ENCODE measurements at places on chromosomes 5 and 9.

DNA sequence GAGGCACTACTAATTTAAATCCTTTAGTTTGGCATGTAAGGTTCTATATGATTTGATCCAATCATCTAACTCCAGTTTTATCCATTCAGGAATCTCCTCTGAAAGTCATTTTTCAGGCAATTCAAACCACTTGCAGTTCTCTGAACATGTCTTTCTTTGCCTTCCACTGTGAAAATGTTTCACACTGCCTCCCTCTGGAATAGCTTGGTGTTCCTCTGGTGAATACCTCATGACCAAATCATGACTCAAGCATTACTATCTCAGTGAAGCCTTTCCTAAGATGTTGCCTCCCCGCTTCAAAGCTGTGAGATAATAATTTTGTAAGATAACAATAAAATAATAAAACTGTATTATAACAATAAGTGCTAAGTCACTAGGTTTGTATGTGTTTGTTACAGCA, 981.1 kb downstream of the DTWD2 start:
- DNase-seq: no peak

GRCh38 chr5:170907758-170908157, 45.9 kb downstream of the RANBP17 start:
- DNase-seq: no peak

DNA sequence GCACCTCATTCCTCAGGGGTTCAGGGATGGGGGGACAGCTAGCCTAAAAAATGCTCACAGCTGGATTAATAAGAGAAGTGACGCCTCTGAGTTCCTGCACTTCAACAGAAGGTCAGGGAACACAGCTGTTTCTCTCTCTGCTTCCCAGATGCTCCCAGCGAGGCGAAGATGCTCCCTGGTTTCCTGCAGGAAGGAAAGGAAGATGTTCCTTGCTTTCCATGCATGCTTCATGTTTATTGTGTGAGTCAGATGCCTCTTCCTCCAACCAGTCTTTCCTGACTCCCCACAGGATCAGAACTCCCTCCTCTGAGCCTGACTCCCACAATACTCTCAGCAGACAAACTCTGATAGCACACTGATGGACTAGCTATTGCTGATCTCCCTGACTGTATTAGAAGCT, 71.9 kb downstream of the MFAP3 start:
- DNase-seq: no peak

DNA sequence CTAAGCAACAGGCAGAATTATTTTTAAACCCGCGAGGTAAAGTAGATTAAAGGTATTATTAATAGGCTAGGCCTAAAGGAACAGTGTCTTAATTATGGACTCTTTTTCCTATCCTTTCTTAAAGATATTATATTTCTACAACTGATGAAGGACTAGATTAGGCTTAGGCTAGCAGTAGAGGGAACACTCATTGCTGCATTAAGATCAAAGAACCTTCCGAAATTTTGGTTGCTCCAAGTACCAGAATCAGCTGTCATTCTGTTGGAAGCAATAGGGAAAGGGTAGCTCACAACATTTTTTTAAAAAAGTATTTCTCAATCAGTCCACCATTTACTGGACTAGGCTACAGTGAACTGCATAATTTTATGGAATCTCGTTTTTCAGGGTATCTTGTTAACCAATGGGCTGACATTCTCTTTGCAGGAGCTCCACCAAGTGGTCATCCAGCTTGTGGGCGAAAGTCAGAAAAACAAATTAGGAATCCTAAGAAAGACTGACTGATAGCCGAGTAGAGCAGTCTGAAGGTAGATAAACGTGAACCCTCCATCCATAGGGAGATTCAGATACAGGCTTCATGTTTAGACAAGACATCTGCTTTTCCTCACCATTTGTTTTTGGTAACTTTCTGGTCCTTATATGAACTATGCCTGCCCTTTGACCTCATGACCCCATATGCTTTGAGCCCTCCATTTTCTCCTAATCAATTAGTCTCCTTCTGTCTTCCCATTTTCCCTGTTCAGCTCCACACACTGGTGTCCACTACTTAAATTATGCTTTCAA, 103.6 kb upstream of the CHD1 start:
- peak; percentile 48 for DNase-seq

GRCh38 chr9:69768101-69768500, 8.3 kb upstream of the PTAR1 start:
- DNase-seq: no peak

DNA sequence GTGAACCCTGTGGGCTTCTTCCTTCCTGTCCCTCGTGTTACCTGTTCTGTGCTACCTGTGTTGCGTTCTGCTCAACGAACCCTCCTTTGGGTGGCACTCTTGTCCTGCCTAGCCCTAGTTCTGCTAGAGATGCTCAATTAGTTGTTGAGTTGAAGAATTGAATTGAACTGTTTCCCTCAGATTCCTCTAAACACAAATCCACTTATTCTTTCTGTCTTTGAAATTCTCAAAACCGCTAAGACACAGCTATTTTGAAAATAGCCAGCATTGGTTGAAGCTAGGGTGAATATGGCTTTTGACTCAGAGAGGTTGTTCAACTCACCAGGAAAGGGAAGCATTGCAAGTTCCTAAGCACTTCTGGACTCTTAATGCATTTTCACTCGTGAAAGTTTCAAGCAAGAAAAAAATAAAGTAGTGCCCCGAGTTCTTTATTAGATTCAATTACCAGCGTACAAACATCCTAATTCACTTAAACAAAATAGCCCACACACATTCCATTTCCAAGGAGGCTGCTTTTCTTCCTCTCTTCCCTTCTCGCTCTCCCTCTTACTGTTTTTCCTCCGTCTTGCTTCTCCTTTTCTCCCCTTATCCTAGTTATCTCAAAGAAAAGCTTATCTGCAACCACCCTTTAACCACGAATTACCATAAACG, 642 bp upstream of the ITGA1 start:
- DNase-seq: no peak

DNA sequence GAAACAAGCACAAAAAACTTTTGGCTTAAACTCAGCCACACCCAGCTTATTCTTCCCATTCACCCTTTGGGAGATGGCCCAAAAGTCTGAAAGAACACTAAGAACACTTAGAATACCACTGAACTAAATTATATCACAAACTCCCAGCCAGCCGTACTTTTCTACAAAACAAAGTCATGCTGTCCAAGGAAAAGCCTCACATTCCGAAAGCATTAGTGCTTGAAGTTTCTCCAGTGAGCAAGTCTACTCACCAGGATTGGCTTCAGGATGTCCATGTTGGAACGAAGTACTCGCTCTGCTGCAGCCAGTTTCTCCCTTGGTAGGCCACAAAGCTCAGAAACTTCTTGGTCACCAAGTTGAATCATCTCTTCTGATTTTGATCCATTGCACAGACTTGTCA, 69.7 kb downstream of the ABCA1 start:
- DNase-seq: no peak

- DNase-seq: no peak
Measured at GRCh38 chr5:93782978-93783377, 41.6 kb upstream of the POU5F2 start.

- DNase-seq: no peak
Measured at GRCh38 chr9:72858089-72858912, 94.6 kb downstream of the ALDH1A1 start.

GRCh38 chr9:124708074-124708473, 63.0 kb downstream of the NR6A1 start:
- DNase-seq: no peak

DNA sequence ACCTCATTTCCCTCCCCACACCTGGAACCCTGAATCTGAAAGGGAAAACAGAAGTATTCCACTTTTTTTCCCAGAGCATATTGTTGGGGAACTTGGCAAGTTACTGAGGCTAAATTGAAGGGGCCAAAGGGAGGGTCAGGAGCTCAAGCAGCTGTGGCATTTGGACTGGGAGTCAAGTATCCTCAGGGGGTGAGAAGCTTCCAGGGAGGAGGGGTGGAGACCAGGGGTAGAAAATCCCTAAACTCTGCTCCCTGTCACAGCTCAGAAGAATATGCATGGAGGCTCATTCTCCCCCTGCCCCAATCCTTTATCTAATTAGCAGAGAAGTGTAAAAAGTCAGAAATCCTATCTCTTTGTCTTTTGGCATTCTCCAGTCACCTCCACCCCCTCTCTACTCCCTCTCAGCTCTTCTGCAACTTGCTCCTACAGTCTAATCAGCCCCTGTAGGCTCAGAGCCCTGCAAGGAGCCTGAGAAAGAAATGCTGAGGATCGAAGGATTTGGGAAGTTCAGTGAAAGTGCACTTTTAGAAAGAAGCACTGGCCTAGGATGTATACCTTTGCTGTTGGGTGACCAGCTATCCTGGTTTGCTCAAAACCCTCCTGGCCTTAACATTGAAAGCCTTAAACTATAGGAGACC, 5.7 kb upstream of the WNT8A start:
- no peak for DNase-seq

- DNase-seq: no peak
Measured at GRCh38 chr5:141641634-141642267, 5.0 kb downstream of the RELL2 start.

DNA sequence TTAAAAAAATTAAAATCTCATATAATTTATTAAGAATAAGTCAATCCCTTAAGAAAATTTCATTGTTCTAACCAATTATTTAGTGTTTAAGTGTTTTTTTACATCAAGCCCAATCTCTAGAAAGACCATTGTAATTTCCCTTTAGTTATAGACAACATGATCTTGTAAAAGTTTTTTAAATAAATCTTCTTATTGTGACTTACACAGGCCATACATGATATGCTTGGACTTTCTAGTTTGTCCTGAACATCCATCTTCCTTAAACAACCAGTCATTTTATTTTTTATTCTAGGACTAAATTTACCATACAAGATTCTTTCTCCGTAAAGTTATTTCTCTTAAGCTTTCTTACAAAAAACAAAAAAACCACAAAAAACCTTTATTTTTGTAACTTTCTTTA, 126.5 kb upstream of the MAST4 start:
- no peak for DNase-seq

- DNase-seq: no peak
Measured at GRCh38 chr9:129995409-129996160, 47.4 kb downstream of the FNBP1 start.

DNA sequence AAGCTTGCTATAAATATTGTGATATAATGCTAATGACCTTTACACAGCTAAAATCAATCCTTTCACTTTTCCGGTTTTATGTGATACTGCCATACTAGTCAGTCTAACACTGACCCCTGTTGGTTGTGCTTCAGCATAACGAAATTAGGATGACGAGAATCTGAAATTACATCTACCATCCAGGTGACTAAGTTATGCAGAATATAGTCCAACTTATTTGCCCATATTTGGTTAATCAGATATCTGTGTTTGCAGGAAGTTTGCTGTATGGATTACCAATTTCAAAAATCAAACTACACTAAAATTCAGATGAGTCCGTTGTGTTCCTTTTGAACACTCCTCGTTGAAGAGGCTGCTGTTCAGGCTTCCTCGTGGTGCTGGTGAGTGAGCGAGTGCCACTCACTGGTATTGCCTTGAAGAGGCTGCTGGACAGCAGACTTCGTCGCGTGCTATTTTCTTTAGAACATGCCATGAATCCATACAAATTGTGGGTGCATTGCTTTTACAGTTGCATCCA, 32.5 kb downstream of the TENT4A start:
- DNase-seq: no peak

DNA sequence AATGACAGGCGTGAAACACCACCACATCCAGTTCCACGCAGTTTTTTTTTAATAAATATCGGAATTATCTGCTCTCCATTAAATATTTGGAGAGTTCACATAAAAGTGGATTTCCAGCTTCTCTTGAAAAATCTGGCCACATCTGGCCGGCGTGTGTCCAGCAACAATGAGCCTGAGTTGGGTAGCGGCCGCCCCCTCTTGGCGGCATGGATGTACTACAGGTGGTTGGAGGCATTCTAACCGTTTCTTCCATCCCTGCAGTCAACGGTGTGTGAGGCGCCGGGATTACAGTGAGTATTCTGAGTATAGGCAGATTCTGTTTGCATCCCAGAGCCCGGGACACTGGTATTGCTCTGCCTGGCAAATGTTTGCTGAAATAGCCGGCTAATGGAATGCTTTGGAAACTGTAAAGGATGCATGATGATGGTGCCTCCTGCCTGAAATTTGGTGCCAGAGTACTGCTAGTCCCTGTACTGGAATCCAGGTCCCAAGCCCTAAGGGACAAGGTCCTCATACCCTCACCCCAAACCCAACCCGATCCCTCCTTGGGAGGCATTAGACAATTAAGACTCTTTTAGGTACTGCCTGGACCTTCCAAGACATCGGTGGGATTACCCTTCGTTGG, 13.6 kb upstream of the GM2A start:
- DNase-seq: no peak

DNA sequence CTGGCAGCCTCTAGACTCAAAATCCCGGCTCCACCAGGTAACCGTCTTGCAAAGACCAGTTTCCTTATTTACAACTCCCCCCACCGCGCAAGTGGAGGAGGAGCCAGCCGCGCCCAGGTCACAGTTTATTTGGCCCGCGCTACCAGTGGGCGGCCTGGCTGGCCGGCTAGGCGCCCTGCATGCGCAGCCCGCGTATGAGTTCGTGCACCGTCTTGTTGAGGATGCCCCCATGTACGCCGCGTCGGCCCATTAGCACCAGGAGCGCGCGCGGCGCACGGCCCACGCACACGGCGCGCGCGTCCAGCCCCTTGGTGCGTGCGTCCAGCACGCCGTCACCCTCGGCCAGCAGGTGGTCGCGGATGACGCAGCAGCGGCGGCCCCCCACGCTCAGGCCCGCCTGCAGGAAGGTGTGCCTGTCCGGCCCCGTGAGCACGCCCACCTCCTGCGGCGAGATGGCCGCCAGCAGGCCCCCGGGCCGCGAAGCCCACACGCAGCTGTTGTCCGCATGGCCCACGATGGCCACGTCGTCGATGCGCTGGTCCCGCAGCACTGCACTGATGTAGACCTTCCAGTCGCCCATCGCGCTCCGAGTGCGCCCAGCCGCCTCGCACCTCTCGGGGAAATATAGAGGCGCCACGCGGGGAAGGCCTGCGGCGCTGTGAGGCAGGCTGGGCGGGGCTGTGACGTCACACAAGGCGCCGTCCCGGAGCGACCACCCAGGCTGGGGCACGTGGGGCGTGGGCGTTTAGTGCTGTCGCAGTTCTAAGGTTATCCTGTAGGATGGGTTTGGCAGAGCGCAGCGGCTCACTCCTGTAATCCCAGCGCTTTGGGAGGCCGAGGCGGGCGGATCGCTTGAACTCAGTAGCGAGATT, at the start of gene PFN3:
TSS of gene PFN3 (minus strand) at position 665 of the 872 bp plus-strand sequence. CDS start at position 580, 85 bp downstream.
- DNase-seq: no peak

- no peak for DNase-seq
Measured at GRCh38 chr5:77418162-77418561, 74.0 kb downstream of the WDR41 start.

DNA sequence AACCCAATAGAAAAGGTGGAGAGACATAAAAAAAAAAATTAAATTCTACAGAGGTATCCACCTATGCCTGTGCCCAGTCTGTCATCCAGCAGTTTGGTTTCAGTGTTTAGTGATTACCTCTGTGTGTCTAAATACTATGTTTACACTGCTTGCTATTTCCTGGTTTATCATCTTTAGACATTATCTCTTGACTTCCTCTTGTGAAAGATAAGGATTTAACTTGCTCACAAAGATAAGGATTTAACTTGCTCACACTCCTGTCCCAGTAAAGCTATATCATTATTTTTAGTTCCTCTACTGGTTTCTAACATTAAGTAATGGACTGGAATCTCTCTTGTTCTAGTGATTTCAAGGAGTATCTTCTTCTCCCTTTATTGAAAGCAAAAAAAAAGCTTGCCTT, 53.9 kb upstream of the ZFR start:
- no peak for DNase-seq

All from left renal pelvis (tissue), 4 donors.